GM23248 (cell line): ENCODE measurements at places on chromosomes 12 and 14. TPM values are rescaled to one million over a fixed set of nuclear protein-coding genes. Genes with fewer than 3 reads are reported as not detected.

DNA sequence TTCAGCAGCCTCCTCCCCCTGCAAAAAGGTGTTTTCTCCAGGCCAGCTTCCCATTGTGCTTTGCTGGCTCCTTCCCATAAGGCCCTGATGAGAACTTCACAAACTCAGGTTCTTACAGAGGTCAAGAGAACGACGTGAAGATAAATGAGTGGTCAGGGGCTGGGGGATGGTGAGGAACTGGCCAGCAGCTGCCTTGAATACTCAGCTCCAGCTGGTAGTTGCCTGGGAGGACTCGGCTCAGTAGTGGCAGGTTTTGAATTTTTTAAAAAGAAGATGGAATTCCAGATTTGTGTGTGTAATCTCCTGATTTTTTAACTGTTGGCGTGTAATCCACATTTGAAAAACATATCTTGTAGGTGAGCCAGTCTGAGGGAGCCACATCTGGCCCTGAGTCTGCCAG is 5.9 kb downstream of the DDX55 start:
- no peak for DNase-seq

GRCh38 chr12:14403711-14404196 is 38.3 kb downstream of the ATF7IP start:
- peak; percentile 77 for DNase-seq

GRCh38 chr14:22865424-22866405 is 5.8 kb upstream of the LRP10 start:
- DNase-seq, result no peak

CDKL1 gene
- 1.1 and 5.0 TPM in 2 replicates for total RNA-seq

- DNase-seq, result peak; percentile 75
Observed at GRCh38 chr12:53380794-53381730, 1.1 kb downstream of the SP1 start.

GRCh38 chr14:79134361-79134760 is 964.2 kb downstream of the NRXN3 start:
- no peak for DNase-seq

- DNase-seq, result peak; percentile 87
Observed at GRCh38 chr12:89472508-89472907, 52.1 kb downstream of the GALNT4 start.

DNA sequence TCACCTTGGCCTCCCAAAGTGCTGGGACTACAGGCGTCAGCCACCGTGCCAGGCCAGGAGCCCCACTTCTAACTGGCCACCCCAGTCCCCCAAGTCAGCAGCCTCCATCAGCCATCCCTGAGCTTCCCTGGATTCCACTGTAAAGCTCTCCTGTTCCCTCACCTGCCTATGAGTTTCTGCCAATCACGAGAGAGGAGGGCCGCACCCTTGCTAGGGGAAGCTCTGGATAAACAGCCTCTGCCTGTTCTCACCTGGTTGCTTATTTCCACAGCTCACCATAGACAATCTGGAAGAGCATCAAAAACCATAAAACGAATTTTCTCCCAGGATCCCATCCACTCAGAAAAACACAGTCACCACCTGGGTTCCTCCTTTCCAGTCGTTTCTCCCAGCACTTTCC is 5.0 kb downstream of the CDCA4 start:
- no peak for DNase-seq

- DNase-seq, result no peak
Observed at GRCh38 chr12:18556161-18556560, 181.7 kb downstream of the PLCZ1 start.

SART3 gene
- total RNA-seq, result 29.7 and 34.0 TPM in 2 replicates

GYS2 gene
- not detected in 2 replicates for total RNA-seq

- DNase-seq, result peak; percentile 17
Observed at GRCh38 chr12:59075968-59076490, 155.7 kb upstream of the LRIG3 start.

DNA sequence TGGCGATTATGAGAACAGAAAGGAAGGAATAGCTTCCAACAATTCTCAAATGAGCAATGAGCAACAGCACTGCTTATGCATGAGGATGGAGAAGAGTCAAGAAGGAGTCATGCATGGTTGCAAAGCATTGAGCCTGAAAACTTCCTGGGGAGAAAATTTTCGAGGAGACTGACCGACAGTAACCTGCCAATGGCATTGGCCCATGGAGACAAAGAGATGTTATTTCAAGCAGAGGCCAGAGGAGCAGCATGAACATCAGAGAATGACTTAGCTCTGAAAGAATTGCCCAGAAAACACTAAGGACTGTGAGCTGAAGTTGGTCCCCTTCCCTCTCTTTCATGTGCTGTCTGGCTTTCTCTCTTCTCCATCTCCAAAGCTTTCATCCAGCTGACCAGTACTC is 343.4 kb downstream of the ADAMTS20 start:
- peak; percentile 46 for DNase-seq

RBM19 gene
- 13.3 and 17.1 TPM in 2 replicates for total RNA-seq

RASSF9 gene
- 0.89 and 1.5 TPM in 2 replicates for total RNA-seq

TTC9 gene
- total RNA-seq, result not detected in 2 replicates

- DNase-seq, result no peak
Observed at GRCh38 chr14:28780843-28781820, 14.5 kb downstream of the FOXG1 start.

DNA sequence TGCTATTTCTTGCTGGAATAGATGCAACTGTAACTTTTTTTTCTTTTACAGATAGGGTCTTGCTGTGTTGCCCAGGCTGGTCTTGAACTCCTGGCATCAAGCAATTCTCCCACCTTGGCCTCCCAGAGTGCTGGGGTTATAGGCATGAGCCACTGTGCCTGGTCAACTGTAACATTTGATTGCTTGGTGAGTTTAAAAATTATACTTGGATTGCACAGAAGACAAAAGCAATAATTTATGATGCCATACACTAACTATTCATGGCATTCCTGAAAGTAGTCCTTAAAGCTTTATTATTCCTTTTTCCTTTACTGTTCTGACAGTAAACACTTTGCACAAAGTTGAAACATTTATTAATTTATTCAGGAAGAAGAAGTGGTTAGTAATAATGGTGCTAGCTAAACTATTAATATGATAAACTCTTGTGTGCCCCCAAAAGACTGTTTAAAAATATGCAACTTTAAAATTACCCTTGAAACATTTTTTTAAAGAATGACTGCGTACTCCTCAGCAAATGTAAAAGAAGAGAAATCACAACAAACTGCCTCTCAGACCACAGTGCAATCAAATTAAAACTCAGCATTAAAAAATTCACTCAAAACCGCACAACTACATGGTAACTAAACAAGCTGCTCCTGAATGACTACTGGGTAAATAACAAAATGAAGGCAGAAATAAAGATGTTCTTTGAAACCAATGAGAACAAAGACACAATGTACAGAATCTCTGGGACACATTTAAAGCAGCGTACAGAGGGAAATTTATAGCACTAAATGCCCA is 8.3 kb downstream of the PTPRB start:
- no peak for DNase-seq

DNA sequence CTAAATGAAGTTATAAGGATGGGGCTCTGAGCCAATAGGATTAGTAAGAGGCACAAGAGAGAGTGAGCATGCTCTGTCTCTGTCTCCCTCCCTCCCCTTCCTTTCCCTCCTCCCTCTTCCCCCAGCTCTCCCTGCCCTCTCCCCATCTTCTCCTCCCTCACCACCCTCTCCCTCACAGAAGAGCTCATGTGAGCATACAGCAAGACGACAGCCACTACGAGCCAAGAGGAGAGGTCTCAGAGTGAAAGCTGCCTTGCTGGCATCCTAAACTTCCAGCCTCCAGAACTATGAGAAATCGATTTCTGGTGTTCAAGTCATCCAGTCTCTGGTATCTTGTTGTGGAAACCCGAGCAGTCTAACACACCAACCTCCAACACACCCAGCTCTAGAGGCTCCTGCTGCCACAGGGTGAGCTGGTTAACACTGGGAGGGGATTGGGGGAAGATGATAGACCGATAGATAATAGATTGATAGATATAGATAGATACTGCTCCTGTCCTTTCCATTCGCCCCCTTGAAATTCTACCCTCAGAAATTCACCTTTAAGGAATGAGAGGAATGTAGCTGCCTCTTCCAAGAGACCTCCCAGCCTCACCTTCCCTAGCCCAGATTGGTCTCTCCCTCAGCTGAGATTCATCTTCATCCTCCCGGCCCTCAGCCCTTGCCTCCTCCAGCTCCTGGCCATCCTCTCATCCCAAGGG is 25.8 kb upstream of the ACTN1 start:
- peak; percentile 65 for DNase-seq

DNA sequence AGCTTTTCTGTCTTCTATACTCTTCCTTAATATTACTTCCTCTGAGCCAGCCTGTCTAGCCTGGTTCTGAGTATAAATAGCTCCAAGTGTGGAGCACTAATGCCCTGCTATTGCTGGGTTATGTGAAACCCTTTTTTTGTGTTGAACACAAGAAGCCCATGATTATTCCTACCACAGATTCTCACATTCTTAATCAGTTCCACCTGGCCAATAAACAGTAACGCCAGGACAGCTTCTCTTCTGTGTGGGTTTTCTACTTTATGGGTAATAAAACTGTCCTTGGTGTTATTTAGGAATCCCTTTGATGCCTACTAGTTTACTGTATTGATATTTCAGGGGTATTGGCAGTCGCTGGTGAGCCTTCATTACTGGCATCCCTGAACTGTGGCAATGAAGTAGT is 48.9 kb upstream of the LRIG3 start:
- no peak for DNase-seq

GRCh38 chr12:104910196-104910840 is 47.8 kb downstream of the SLC41A2 start:
- peak; percentile 72 for DNase-seq

DNA sequence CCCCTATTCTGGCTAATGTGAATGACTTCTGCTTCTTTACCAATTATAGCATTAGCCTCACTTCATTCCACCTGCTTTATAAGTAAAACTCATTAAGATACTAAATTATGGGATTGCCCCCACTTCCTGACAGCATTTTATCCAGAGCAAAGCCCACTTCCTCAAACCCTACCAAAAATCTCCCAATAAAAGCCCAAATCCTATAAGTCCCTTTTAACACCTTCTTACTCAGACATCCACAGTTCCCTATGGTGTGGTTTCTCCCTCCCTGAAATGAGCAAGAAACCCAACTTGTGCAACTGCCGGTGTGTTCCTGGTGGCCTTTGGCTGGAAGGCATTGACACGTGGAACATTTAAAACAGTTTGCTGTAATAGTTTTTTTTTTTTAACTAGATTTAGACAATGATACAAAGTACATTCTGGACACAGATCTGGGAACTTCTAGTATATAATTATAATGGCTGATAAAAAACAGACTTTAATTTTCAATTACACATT is 53.1 kb downstream of the BRMS1L start:
- DNase-seq, result peak; percentile 49

DNA sequence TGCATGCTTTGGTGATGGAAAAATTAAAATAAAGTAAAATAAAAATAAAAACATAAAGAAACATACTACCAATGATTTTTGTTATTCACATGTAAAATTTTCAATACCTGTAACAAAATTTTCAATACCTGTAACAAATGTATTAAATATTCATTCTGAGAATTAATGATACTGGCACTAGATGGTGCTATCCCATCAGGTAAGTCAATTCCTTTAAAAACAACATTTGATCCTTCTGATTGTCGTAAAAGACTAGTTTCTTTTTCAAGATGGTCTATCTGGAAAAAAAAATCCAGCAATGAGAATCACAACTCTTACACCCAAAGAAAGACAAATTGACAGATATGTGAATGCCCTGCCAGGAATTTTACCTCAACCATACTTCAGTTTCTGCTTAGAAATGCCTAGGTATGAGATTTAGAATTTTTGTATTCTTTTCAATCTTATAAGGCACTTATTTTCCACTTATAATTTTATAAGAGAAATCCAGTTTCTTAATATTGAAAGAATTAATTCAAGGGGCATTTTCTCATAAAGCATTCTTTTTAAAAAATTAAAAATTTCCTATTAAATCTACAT is 30.7 kb downstream of the CEP290 start:
- DNase-seq, result peak; percentile 72

DNA sequence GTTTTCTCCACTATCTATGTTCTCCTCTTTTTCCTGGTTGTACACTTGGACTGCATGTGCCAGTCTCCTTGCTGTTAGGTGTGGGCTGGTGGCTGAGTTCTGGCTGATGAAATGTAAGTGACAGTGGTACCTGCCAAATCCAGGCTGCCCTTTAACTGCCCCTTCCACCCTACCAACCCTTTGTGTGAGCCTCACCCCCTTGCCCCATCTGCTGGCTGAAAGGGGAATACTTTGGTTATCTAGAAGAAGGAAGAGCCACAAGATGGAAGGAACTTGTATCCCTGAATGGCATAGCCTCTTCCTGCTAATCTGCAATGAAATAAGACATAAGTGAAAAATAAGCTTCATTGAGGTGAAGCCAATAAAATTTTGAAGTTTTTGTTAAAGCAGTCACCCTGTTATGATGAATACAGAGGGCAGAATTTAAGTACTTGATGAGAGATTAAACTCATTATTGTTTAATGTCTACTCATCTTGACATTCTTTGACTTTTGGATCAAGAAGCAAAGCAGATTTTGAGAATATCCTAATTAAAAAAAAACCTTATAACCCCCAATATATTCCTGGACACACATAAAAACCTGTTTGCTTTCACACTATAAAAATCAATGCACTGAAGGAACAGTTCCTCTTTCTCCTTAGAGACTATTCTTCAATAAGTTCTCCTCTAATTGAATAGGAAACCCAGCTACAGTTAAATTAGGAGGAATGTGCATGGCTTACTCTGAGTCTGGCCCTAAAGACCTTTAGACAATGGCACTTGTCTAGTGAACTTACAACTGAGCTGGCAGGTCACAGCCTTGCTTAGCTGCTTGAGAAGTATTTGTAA is 262.6 kb upstream of the BTG1 start:
- DNase-seq, result peak; percentile 53

- no peak for DNase-seq
Observed at GRCh38 chr12:70852416-70853150, 68.0 kb downstream of the PTPRR start.

DNA sequence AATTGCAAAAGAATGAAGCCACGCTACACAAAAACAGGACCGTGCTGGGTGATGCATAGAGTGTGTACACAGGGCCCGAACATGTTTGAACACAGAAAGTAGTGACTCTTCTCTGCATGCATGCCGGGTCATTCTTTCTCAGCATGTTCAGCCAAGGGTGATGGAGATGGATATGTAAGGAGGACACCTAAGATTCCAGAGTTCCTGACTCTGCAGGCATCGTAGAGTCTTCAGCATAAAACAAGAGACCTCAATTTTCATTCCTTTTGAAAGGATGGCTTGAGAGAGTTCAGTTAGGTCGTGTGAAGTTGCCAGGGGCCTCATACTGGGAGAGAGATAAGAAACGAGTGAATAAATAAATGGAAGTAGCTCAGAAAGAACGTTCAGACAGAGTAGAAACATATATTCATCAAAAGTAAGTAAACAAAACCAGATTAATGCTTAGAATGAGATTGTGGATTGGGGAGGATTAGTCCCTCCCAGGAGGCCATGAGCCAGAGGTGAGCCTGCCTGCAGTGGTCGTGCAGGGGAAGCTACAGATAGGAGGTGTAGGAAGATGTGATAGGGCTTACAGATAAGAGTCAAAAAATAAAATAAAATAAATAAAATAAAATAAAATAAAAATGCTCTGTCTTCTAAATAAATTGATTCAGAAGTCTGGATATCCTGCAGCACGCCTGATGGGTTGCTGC is 27.6 kb upstream of the SEL1L start:
- DNase-seq, result no peak

SMARCD1 gene
- total RNA-seq, result 41.9 and 48.3 TPM in 2 replicates

GRCh38 chr12:93061473-93062419 is 132.7 kb upstream of the EEA1 start:
- peak; percentile 9 for DNase-seq

ARHGDIB gene
- total RNA-seq, result 8.3 and 8.5 TPM in 2 replicates

SIX6 gene
- total RNA-seq, result not detected in 2 replicates

- peak; percentile 57 for DNase-seq
Observed at GRCh38 chr14:38391334-38391733, 135.4 kb upstream of the CLEC14A start.
